MCF 10A (cell line): ENCODE measurements at places on chromosomes 7 and 10. TPM values are rescaled to one million over a fixed set of nuclear protein-coding genes. Genes with fewer than 3 reads are reported as not detected.

- H3K4me1 ChIP-seq = peaks cover 50% of the 10 kb centered on the region
- peak overlapping the region; percentile 73 for H3K27ac ChIP-seq
- peak overlapping the region; percentile 18 for H3K4me3 ChIP-seq
- H3K27me3 ChIP-seq = no peaks in the 10 kb centered on the region
- no peaks in the 10 kb centered on the region for H3K36me3 ChIP-seq
Observed at GRCh38 chr10:127148066-127148932, 48.1 kb downstream of the INSYN2A start.

GRCh38 chr10:69789164-69789576, 12.5 kb upstream of the COL13A1 start:
- H3K36me3 ChIP-seq = no peaks in the 10 kb centered on the region
- H3K4me3 ChIP-seq = no peak overlapping the region
- peaks cover 34% of the 10 kb centered on the region for H3K27me3 ChIP-seq

DNA sequence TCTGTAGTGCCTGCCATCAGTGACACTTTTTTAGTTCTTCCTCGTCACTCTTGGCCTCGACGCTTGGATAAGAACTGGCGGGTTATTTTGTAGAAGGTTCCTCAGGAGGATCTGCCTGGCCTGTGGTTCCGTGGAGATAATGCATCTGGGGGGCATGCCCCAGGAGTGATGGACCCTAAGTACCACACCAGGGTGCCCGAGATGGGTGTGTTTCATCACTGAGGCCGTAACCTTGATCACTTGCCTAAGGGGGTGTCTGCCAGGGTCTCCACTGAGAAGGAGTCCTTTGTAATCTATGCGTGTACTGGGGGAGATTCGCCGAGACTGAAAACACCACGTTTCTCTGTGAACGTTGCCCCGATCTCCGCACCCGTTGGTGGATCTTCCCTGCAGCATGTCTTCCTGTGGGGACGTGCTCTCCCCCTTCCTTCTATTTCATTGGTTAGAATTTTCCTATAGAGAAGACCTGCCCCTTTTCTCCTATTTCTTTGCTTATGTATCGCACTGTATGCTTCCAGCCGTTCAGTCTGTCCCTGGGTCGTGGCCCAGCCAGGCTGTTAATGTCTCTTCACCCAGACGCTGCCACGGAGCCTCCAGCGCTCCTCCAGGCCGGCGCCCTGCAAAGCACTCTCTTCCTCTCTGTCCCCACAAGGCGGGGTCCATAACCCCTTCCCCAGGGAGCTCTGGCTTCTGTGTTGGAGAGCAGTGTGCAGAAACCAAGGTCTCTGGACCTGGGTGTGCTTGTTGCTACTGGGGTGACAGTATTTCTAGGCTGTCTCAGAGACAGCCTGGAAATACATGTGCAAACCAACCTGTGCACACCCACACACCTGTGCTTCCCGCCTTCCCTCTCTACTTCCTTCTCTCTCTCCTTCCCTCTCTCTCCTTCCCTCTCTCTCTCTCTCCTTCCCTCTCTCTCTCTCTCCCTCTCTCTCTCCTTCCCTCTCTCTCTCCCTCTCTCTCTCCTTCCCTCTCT, 14.4 kb upstream of the DPYSL4 start:
- no peak for DNase-seq
- H3K36me3 ChIP-seq = no peaks in the 10 kb centered on the region
- no peak overlapping the region for H3K4me3 ChIP-seq
- no peak overlapping the region for H3K27ac ChIP-seq
- no peaks in the 10 kb centered on the region for H3K4me1 ChIP-seq
- peaks cover 39% of the 10 kb centered on the region for H3K27me3 ChIP-seq

GRCh38 chr10:93261961-93262610, 188.4 kb downstream of the CYP26A1 start:
- H3K4me3 ChIP-seq = no peak overlapping the region
- H3K36me3 ChIP-seq = no peaks in the 10 kb centered on the region
- H3K4me1 ChIP-seq = no peaks in the 10 kb centered on the region
- H3K27me3 ChIP-seq = no peaks in the 10 kb centered on the region
- H3K27ac ChIP-seq = no peak overlapping the region

DNA sequence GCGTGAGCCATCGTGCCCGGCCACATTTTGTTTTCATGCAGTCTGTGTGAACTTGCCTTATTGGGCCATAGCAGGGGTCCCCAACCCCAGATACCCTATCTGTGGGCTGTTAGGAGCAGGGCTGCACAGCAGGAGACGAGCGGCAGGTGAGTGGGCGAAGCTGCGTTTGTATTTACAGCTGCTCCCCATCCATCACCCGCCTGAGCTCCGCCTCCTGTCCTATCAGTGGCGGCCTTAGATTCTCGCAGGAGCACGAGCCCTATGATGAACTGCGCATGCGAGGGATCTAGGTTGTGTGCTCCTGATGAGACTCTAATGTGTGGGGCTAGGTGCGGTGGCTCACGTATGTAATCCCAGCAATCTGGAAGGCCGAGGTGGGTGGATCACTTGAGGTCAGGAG, 293.9 kb downstream of the CAMK1D start:
- H3K27me3 ChIP-seq = no peaks in the 10 kb centered on the region
- H3K4me1 ChIP-seq = no peaks in the 10 kb centered on the region
- no peak overlapping the region for H3K27ac ChIP-seq
- H3K4me3 ChIP-seq = no peak overlapping the region
- no peak for DNase-seq

DNA sequence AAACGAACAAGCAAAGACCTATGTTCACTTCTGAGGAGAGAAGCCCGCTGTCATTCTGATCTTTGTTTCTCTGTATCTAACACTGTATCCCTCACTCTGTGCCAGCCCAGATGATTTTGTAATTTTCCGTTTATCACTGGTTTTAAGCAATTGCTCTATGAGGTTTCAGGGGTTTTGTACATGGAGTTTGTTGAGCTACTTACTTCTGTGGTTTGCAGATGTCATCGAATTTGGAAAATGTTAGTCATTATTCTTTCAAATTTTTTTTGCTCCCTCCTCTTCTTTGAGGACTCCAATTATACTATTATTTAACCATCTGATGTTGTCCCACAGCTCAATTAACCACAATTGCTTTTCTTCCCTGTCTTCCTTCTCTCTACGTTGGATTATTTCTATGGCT, 650.9 kb upstream of the IGFBP3 start:
- no peak overlapping the region for H3K27ac ChIP-seq
- H3K4me1 ChIP-seq = peaks cover 21% of the 10 kb centered on the region
- H3K27me3 ChIP-seq = no peaks in the 10 kb centered on the region
- no peak overlapping the region for H3K4me3 ChIP-seq

DNA sequence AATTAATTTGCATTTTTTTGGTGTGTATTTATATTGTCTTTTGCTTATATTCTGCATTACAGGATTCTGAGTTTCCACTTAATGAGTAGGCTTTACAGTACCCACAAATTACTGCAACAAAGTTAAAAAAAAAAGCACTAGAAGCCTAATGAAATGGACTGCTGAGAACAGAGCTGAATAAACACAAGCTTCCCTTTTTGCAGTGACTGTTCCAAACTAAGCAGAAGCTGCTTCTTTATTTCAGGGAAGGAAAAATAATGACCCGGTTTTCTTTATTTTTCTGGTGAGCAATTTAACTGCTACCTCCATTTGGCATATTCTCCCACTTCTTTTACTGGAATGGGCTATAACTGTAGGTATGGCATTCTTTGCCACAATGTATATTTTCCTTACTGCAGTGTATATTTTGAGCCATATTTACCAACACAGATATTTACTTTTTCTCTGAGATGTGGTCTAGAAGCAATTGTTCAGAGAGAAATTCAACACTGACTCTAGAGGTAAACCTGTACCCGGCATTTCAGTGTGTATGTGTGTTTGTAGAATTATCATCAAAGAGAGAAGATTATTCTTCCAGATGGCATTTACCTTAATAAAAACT, 56.9 kb downstream of the HDAC9 start:
- no peak for DNase-seq
- H3K36me3 ChIP-seq = no peaks in the 10 kb centered on the region
- H3K4me1 ChIP-seq = peaks cover 12% of the 10 kb centered on the region
- no peaks in the 10 kb centered on the region for H3K27me3 ChIP-seq
- no peak overlapping the region for H3K4me3 ChIP-seq

DNA sequence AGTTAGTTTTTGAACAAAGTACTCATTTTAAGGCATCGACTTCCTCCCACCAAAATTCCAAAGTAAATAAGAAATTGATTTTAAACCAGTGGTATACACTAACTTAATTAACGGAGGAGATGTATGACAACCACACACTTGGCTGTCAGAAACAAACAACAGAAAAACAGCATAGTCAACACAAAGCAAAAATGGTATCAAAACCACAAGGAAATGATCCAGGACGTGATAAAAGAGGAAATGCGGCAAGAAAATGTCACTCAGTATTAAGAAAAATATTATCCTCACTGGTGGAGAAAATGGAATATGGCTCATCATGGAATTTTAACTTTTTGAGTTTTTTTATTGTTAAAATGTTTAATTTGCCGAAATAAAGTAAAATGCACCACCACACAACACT, 17.5 kb downstream of the KIAA1549 start:
- no peak overlapping the region for H3K4me3 ChIP-seq
- peaks cover 13% of the 10 kb centered on the region for H3K4me1 ChIP-seq
- no peaks in the 10 kb centered on the region for H3K27me3 ChIP-seq
- DNase-seq = no peak

GRCh38 chr10:89392974-89393373, 551 bp downstream of the IFIT1 start:
- H3K27ac ChIP-seq = no peak overlapping the region
- H3K4me1 ChIP-seq = no peaks in the 10 kb centered on the region
- peak; percentile 48 for DNase-seq
- no peaks in the 10 kb centered on the region for H3K36me3 ChIP-seq

- H3K27me3 ChIP-seq = no peaks in the 10 kb centered on the region
- H3K36me3 ChIP-seq = no peaks in the 10 kb centered on the region
- no peak overlapping the region for H3K27ac ChIP-seq
- H3K4me1 ChIP-seq = no peaks in the 10 kb centered on the region
Observed at GRCh38 chr7:121557034-121557892, 161.2 kb upstream of the FAM3C start.

Gene PLXDC2
- total RNA-seq = 10.6 and 23.3 TPM in 2 replicates

Gene AKR1C4
- not detected in 2 replicates for total RNA-seq

Gene LRIT2
- total RNA-seq = not detected in 2 replicates

Gene RELN
- not detected in 2 replicates for total RNA-seq

Gene CALHM1
- not detected in 2 replicates for total RNA-seq

Gene H2BK1
- total RNA-seq = not detected in 2 replicates

Gene FRMD4A
- total RNA-seq = 0.23 and 8.9 TPM in 2 replicates

Gene ITPRID1
- not detected in 2 replicates for total RNA-seq

Gene OTUD1
- 12.1 and 14.9 TPM in 2 replicates for total RNA-seq
